ENCODE measurements at places on chromosomes 5 and 9. TPM values are rescaled to one million over a fixed set of nuclear protein-coding genes. Genes with fewer than 3 reads are reported as not detected.

DNA sequence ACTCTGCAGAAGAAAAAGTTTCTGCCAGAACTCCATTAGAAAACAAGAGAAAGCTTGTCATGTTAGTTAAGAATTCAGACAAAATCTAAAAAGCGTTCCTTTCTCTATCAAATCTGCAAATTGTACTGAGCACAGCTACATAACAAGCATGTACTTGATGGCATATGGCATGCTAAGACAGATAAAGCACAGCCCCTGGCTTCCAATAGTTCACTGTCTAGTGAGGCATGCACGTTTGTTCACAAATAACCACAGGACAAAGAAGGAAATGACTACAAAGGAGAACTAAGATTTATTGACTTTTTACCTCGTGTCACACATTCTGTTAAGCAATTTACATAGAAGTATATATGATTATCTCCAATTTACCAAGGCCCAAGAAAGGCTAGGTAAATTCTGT, 518.2 kb upstream of the TLE4 start:
- no peaks in the 10 kb centered on the region for H3K36me3 ChIP-seq
- H3K27me3 ChIP-seq: no peaks in the 10 kb centered on the region
- H3K4me1 ChIP-seq: no peaks in the 10 kb centered on the region

DNA sequence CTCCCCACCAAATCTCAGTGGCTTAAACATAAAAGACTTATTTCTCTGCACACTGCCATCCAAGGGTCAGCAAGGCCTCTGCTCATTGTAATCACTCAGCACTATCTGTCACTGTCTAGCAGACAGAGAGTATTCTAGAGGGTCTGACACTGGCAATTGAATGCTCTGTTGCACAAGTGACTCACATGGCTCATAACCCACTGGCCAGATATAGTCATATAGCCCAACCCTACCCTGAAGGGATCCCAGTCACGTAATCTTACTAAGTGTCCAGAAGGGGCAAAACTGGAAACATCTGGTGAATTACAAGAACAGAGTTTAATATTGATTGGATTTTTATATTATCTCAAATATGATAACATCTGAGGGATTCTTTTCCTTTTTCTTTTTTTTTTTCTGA, 80.7 kb downstream of the TSSK1B start:
- peaks cover 22% of the 10 kb centered on the region for H3K27me3 ChIP-seq
- DNase-seq: no peak
- H3K4me3 ChIP-seq: no peak overlapping the region

DNA sequence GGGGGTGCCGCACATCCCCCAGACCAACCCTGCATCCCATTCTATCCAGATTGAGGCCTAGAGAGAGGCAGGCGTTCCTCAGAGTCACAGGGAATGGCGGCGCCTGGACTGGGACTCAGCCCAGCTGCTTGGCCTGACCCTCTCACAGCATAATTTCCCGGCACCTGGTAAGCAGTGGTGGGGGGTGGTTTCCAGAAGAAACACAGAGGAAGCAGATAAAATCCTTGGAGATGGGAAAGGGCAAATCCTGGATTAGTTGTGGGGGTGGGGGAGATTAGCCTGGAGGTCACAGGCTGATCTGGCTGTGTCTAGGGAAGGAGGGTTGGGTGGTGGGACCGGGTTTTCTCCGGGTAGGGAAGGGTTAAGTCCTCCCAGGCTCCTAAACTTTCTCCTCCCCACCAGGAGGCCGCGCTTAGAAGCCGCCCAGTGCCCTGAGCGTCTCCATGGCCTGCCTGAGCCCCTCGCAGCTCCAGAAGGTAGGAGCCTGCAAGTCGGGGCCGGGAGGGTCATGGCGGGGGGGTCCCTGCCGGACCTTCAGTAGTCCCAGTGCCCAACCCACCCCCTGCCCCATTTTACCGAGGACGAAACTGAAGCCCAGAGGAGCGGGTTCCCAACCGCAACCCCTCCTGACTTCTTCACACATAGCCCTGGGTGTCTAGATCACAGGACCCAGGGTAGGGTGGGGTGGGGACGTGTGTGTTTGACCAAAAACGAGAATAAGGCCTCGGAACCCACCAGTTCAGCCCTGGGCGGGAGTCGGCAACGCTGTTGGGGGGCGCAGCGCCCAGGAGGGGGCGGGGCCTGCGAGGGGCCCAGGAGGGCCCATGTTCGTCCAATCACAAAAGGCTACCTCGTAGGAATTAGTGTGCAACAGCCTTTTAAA, 1.3 kb downstream of the PHYHD1 start:
- DNase-seq: no peak
- H3K4me3 ChIP-seq: no peak overlapping the region
- H3K4me1 ChIP-seq: peaks cover 6% of the 10 kb centered on the region
- peaks cover 11% of the 10 kb centered on the region for H3K36me3 ChIP-seq

CTSV gene
- 0.51 TPM for total RNA-seq

CSF1R gene
- not detected for total RNA-seq
